ENCODE measurements at places on chromosomes 4 and X. TPM values are rescaled to one million over a fixed set of nuclear protein-coding genes. Genes with fewer than 3 reads are reported as not detected.

- no peak for DNase-seq
Measured at GRCh38 chrX:92231391-92231790, 452.2 kb downstream of the PCDH11X start.

- peak; percentile 21 for DNase-seq
Measured at GRCh38 chr4:152937336-152938236, 1.5 kb downstream of the FHDC1 start.

- DNase-seq = no peak
Measured at GRCh38 chr4:126715067-126715466, 917.7 kb upstream of the INTU start.

- no peak for DNase-seq
Measured at GRCh38 chrX:70552130-70552704, 107.6 kb downstream of the DLG3 start.

DNA sequence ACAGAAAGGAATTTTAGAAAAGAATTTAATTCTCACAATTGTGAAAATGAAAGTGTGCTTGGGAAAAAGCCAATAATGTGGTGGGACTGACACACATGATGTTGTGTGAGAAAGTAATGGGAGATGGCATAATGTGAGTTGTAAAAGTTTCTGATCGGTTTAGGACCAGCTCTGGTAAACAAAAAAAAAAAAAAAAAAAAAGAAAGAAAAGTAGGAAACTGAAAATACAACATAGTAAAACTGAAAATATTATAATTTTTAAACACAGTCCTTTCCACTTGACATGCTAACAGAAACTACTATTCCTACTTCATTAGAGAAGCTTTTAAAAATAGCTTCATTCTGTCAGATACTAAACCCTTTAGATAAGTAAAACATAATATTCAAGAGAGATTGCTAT is 28.2 kb downstream of the RAP1GDS1 start:
- DNase-seq = no peak

DNA sequence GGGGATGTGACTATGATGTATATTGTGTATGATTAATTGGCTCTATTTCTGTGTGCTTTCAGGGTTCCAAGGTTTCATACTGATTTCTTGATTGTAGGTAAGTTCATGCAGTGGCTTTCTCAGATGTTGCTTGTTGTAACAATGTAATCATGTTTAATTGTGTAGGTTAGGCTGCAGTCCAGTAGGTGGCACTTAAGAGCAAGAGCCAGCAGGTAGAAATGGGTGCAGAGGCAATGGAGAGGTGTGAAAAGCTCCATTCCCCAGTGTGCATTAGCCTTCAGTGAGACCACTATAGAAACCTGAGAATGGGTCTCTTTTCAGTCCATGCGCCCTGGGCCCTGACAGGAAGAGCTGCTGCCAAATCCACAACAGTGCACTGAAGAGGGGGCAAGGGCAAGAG is 28.2 kb downstream of the DCAF12L2 start:
- DNase-seq = no peak

DNA sequence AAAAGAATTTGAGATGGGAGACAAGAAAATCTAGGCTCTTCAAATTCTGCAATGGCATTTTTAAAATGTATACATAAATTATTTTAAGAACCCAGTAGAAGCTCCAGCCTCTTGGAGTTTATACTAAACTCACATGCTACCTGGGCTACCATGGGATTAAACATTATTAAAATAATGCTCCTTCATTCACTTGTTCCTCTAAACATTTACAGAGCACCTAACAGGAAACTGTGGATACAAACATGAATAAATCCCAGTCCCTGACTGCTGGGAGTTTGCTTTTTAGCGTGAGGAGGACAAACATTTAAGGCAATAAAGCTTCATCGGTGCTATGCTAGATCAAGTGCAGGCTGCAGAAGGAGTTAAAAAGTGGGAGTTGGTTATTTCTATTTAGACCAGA is 5.4 kb upstream of the SPP1 start:
- no peak for DNase-seq

DNA sequence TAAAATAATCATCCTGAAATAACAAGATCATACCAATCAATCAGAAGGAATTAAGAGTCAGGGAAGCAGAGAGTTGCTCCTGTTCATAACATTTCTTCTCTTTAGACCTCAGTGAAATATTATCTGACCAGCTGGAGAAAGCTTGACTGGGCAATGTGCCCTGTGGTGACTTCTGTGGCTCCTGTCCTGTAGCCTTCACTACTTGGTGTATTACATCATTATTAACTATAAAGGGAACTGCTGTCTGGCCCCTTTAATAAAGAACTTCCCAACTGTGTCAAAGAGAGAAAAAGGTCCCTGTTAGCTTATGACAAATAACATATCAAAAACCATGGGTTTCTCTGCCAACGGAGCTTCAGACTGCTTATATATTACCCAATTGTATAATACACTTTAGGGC is 18.0 kb downstream of the OPHN1 start:
- DNase-seq = no peak

DNA sequence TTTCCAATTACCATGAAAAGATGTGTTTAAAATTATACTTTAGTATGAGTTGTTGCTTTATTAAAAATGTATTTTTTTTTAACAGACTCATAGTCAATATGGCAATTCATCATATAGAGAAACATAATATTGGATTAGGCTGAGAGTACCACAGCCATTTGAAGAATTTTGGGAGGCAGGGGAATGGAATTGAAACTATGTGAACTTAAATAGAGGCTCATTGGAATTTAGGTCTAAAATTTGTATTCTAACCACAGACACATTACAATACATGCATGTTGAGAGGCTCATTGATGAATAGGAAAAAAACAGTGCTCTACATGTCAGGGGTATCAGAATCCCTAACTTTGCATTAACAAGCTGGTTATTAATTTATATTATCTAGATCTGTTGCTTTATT is 269.6 kb downstream of the DKK2 start:
- DNase-seq = no peak

DNA sequence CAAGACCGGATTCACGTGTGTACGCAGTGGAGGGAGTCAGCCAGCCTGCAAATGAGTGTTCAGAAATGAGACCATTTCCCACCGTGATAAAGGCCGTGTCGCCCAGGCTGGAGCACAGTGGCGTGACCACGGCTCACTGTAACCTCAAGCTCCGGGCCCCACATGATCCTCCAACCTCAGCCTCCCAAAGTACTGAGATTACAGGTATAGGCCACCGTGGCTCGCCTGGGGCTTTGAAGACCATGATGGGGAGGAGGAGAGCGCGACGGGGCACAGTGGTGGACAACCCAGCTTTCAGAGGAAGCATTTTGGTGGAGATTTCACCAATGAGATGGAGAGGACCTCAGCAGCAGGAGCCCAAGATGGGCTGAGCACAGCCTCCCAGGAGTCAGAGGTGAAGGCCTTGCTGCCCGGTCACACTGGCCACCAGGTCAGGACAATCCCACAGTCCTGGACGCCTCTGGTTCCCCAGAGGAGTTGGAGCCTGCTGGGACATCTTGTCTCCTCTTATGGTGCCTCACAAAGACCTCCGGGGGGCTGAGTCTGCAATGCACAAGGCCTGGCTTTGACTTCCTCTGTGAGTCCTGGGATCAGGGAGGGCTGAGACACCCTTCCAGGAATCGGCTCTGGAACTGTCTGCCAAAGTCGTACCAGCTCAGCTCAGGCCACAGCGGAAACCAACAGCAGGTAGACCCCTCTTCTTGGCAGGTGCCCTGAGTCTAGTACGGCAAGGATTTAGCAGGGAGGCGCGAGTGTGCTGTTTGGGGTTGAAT is 22.4 kb upstream of the MXD4 start:
- no peak for DNase-seq

DNA sequence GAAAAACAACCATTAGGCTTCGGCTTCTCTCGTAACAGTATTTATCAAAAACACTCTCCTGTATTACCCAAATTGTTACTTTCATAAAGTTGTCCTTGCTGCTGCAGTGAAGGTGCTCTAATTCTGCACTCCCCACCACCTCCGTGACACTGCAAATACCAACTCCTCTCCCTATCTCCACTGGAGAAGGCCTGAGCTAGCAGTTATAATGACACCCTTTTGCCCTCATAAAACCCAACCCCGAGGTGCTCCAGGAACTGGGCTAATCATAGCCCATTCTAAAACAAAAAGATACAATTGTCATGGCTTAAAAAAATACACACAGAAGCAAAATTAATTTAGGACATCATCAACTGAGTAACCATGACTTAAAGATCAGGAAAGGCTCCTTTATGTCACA is 59.2 kb downstream of the MAP7D2 start:
- DNase-seq = no peak

DNA sequence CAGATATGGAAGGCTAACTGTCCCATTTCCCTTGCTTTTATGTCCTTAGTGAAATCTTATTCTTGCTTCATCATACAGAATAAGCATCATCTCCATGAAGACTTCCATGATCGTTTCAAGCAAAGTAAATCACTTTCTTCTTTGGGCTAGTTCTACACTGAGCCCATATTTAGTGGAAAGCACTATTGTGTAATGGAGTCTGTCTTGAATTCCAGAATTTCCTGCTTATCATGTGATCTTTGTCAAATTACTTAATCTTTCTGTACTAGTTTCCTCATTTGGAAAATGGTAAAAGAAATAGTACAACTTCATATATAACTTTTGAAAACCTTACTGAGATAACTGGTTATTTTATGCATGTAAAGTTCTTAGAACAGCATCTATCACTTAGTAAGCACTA is 7.6 kb downstream of the ANAPC10 start:
- DNase-seq = no peak

DNA sequence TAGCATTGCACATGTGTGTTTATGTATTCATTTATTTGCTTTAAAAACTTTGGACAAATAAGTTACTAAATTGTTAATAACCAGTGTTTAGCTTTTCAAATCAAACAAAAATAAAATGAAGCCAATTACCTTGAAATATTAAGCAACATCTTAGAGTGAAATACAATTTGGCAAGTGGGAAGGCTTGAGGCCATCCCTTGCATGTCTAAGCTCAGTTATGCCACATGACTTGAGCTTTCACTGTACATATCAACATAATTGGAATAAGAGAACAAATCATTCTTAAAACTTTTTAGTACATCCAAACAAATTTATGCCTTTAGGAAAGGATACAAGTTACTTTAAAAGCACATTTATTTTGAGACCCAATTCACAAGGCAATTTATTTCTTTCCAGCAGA is 640.6 kb downstream of the SPRY1 start:
- DNase-seq = no peak

- no peak for DNase-seq
Measured at GRCh38 chr4:20255251-20255586, 3.5 kb downstream of the SLIT2 start.

DNA sequence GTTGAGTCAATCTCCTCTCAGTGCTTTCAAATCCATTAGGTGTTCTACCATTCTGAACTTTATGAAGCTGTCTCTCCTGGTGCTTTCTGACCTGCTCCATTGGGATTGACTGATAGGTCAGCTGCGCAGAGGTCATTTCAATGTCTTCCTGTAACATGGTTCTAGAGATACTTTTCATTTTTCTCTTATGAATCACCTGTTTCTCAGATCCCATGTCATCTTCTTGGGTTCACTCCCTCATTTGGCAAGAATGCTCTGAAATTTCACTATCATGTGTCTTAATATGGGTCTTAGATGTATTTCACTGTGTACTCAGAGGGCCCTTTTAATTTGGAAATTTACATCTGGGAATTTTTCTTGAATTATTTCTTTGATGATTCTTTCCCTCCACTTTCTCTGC is 13.8 kb upstream of the PGM2 start:
- no peak for DNase-seq

- no peak for DNase-seq
Measured at GRCh38 chr4:28373601-28374000, 1513.0 kb downstream of the STIM2 start.

DNA sequence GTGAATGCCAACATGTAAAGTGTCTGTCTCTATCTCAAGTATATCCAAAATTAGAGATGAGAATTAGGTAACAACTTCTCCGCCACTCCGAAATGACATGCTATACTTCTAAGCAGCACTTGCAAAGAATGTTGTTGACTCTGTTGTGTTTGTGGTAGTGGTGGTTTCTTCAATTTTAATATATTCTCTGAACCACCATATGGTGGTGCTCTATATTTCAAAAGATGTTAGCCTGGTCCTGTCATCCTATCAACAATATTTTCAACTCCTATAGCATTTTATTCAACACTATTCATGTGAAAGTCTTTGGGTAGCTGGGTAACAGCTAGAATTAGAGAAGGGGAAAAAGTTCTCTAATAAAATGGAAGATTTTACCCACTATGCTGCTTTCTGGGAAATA is 1622.8 kb upstream of the IGFBP7 start:
- DNase-seq = no peak

GRCh38 chrX:47068214-47068613 is 10.0 kb upstream of the RGN start:
- no peak for DNase-seq

- DNase-seq = no peak
Measured at GRCh38 chr4:85482010-85482738, 7.2 kb downstream of the ARHGAP24 start.

DNA sequence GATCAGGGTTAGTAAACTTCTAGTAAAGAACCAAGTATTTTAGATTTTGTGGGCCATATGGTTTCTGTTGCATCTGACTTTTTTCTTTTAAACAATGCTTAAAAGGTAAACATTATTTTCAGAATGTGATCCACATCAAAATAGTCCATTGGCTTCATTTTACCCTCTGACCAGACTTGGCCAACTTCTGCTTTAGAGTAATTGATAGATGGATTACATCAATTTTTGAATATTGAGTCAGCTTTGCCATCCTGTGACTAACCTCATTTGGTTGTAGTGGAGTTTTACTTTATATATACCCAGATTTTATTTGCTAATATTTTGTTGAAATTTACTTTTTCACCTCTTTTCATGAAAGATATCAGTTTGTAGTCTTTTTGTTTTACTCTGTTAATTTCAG is 559.8 kb downstream of the TLL1 start:
- DNase-seq = no peak

DNA sequence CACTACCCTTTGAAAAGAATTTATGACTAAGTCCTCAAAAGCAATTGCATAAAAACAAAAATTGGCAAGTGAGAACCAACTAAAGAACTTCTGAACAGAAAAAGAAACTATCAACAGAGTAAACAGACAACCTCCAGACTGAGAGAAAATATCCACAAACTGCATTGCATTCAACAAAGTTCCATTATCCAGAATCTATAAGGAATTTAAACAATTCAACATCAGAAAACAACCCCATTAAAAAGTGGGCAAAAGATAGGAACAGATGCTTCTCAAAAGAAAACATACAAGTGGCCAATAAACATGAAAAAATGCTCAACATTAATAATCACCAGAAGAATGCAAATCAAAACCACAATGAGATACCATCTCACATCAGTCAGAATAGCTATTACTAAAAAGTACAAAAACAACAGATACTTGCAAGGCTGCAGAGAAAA is 130.2 kb downstream of the GASK1B start:
- DNase-seq = no peak

The ITM2A gene
- total RNA-seq = 63.1 TPM

The HPGDS gene
- total RNA-seq = not detected

The NRK gene
- total RNA-seq = not detected

The PLAC8 gene
- total RNA-seq = 88.7 TPM

The IBSP gene
- not detected for total RNA-seq

The MAGEA9 gene
- not detected for total RNA-seq

The MAGEA8 gene
- total RNA-seq = not detected

The TMEM47 gene
- not detected for total RNA-seq

The APLN gene
- total RNA-seq = 3.5 TPM

The ARL9 gene
- 0.25 TPM for total RNA-seq

The TEC gene
- 3.6 TPM for total RNA-seq

The ENPEP gene
- not detected for total RNA-seq

The SORCS2 gene
- not detected for total RNA-seq

The PF4V1 gene
- not detected for total RNA-seq

The CT45A2 gene
- total RNA-seq = not detected

The FGFBP1 gene
- total RNA-seq = not detected

The CXCL5 gene
- not detected for total RNA-seq

The MAGEA1 gene
- not detected for total RNA-seq

The PAGE2 gene
- total RNA-seq = not detected

All from activated CD8-positive, alpha-beta T cell treated with anti-CD3 and anti-CD28 coated beads for 36 hours (primary cell).